Thymus (tissue), 14 donors: ENCODE measurements at places on chromosomes 4 and X. TPM values are rescaled to one million over a fixed set of nuclear protein-coding genes. Genes with fewer than 3 reads are reported as not detected.

ZDHHC15 gene
- 0.90 TPM for total RNA-seq

TMEM144 gene
- total RNA-seq = 2.5 TPM

PASD1 gene
- total RNA-seq = 0.05 TPM

FAM53A gene
- 1.0 TPM for total RNA-seq

GAGE12H gene
- not detected for total RNA-seq

PAGE2B gene
- 0.14 TPM for total RNA-seq

NSG1 gene
- 2.6 TPM for total RNA-seq

ELOVL6 gene
- 3.1 TPM for total RNA-seq

SETD7 gene
- 6.0 TPM for total RNA-seq

PHKA1 gene
- 2.1 TPM for total RNA-seq

TMPRSS11B gene
- total RNA-seq = 0.05 TPM

CXXC4 gene
- total RNA-seq = 1.2 TPM

ANOS1 gene
- 1.3 TPM for total RNA-seq

LIN54 gene
- total RNA-seq = 17.4 TPM

F8A1 gene
- total RNA-seq = 3.9 TPM

XAGE1A gene
- not detected for total RNA-seq

ZNF157 gene
- 0.57 TPM for total RNA-seq

ARMCX1 gene
- total RNA-seq = 11.0 TPM

GRCh38 chr4:170805352-170805751 lies 715.6 kb upstream of the AADAT start:
- H3K27ac ChIP-seq = no peak overlapping the region
- H3K27me3 ChIP-seq = no peaks in the 10 kb centered on the region
- no peaks in the 10 kb centered on the region for H3K4me1 ChIP-seq
- no peak for DNase-seq

- H3K27ac ChIP-seq = no peak overlapping the region
- H3K27me3 ChIP-seq = no peaks in the 10 kb centered on the region
- no peak overlapping the region for H3K4me3 ChIP-seq
- no peaks in the 10 kb centered on the region for H3K4me1 ChIP-seq
- no peak for DNase-seq
Measured at GRCh38 chr4:160142579-160142978, 1039.7 kb downstream of the RAPGEF2 start.

DNA sequence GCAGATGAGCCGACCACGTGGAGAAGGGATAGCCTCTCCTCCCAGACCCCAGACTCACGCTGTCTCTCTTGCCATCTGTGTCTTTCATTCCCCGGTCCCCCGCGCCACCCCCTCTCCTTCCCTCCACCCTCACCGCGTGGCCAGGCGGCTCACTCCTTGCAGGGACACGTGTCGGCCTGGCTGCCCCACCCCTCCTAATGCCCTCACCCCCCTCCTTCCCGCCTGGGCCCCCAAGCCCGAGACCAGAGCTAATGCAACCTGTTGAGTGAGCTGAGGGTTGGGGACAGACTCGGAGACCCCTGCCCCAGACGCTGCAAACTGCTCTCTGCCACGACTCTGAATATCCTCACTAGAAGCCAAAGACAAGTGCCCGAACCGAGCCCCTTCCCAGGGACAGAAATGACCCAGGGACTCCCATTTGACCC lies 1.8 kb downstream of the SLC38A5 start:
- no peak overlapping the region for H3K27ac ChIP-seq
- H3K27me3 ChIP-seq = no peaks in the 10 kb centered on the region
- H3K36me3 ChIP-seq = peaks cover 3% of the 10 kb centered on the region
- peaks cover 11% of the 10 kb centered on the region for H3K4me1 ChIP-seq

GRCh38 chr4:145107126-145107525 lies 9.0 kb downstream of the ABCE1 start:
- peaks cover 49% of the 10 kb centered on the region for H3K36me3 ChIP-seq
- no peaks in the 10 kb centered on the region for H3K27me3 ChIP-seq
- H3K4me1 ChIP-seq = no peaks in the 10 kb centered on the region
- DNase-seq = no peak

DNA sequence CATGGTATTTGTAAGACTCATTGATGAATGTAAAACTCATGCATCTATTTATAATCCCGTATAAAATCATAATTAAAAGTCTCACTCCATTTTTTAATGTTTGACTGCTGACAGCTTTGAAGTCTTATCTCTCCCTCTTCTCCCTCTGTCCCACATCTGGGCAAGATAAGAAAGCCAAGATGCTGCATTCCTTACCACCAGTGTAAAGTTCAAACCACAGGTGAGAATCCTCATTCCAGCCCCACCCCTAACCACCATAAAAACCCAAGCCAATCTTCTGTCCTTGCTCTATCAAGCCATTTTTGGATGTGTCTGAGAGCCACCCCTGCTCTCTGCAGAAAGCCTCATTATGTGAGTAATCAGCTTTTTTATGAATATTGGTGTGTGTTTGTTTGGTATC lies 59.3 kb upstream of the MAGED1 start:
- no peaks in the 10 kb centered on the region for H3K27me3 ChIP-seq
- H3K4me3 ChIP-seq = no peak overlapping the region
- no peak overlapping the region for H3K27ac ChIP-seq
- H3K4me1 ChIP-seq = no peaks in the 10 kb centered on the region
- no peaks in the 10 kb centered on the region for H3K36me3 ChIP-seq

DNA sequence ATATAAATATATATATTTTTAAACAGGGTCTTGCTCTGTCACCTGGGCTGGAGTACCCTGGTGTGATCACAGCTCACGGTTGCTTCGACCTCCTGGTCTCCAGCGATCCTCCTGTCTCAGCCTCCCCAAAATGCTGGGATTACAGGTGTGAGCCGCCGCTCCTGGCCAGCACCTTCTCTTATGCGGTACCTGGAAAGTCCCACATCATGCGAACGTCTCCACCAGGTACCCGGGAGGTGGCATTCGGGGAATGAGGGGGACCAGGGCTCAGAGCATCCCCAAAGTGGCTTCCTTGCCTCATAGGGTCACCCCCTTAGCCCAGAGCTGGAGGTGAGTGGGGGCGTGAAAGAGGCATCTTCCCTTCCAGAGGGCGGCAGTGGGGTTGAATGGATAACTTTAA lies 84.0 kb upstream of the PPP2R3B start:
- DNase-seq = no peak
- no peak overlapping the region for H3K4me3 ChIP-seq
- no peak overlapping the region for H3K27ac ChIP-seq
- no peaks in the 10 kb centered on the region for H3K36me3 ChIP-seq
- H3K4me1 ChIP-seq = no peaks in the 10 kb centered on the region

DNA sequence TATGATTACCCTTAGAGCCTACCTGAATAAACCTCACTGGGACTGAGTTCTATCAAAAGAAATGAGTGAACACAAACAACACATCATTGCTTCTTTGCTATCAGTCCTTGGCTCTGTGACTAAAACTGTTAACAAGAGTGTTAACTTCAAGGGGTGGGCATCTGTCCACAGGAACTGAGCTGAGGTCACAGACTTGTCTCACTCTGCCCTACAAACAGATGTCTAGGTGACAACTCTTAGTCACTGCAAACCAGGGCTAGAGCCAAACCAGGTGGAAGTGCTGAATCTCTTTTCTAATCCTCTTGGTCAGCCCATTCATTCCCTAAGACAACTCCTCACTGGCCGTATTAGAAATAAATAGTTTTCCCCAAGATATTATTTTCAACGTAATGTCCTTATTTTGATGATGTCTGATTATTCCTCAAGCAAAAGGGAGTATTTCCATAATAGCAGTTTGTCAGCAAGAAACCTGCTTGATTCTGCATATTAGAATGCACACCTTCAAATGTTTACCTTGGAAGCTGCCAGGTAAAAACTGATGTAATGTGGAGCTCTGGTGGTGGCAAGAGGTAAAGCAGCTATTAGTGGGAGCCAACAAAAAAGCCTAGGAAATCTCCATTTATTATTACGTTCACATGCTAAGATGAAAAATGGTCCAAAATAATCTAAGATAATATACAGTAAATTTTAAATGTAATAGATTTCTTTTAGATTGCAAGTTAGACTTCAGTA lies 4.0 kb downstream of the COL25A1 start:
- no peak overlapping the region for H3K4me3 ChIP-seq
- peaks cover 12% of the 10 kb centered on the region for H3K4me1 ChIP-seq

GRCh38 chrX:68838571-68838910 lies 9.7 kb downstream of the EFNB1 start:
- no peaks in the 10 kb centered on the region for H3K4me1 ChIP-seq
- no peak overlapping the region for H3K27ac ChIP-seq
- no peak overlapping the region for H3K4me3 ChIP-seq
- DNase-seq = no peak

GRCh38 chr4:56302760-56303159 lies 84.5 kb downstream of the AASDH start:
- H3K4me1 ChIP-seq = no peaks in the 10 kb centered on the region
- no peak for DNase-seq
- H3K27me3 ChIP-seq = no peaks in the 10 kb centered on the region
- no peaks in the 10 kb centered on the region for H3K36me3 ChIP-seq
- no peak overlapping the region for H3K4me3 ChIP-seq
- H3K27ac ChIP-seq = no peak overlapping the region

- H3K27me3 ChIP-seq = peaks cover 100% of the 10 kb centered on the region
- H3K4me3 ChIP-seq = no peak overlapping the region
- H3K36me3 ChIP-seq = no peaks in the 10 kb centered on the region
- H3K4me1 ChIP-seq = peaks cover 13% of the 10 kb centered on the region
- peak; percentile 22 for DNase-seq
Measured at GRCh38 chr4:112517067-112517634, 1.2 kb upstream of the NEUROG2 start.

- no peak overlapping the region for H3K27ac ChIP-seq
- DNase-seq = peak; percentile 12
- H3K36me3 ChIP-seq = peaks cover 15% of the 10 kb centered on the region
- no peak overlapping the region for H3K4me3 ChIP-seq
Measured at GRCh38 chrX:118603981-118604380, 108.4 kb downstream of the DOCK11 start.

DNA sequence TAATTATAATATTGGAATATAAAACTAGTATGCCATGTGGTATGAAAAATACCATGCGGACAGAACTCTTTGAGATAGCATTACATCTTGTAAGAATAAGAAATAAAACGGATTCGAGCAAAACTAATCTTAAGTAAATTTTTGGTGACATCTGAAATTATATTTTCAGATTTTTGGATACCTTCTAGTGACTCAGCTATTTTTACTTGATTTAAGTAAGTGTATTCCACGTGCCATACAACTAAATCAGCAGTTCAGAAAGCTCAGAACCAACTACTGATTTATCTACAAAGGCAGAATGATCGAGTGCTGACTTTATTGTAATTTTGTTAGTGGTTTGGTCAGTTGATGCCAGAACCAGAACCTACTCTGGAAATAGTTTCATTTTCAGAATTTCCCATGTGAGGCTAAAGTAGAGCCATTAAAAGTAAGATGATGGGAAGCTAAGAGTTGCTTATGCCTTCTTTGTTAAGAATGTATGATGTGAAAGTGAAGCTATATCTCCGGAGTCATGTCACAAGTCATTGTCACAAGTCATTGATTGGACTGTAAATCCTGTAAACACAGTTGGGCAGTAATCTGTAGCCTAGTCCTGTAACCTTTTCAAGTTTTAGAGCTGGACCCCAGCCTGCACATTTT lies 4.0 kb downstream of the ING2 start:
- peaks cover 4% of the 10 kb centered on the region for H3K36me3 ChIP-seq
- H3K27me3 ChIP-seq = no peaks in the 10 kb centered on the region
- H3K27ac ChIP-seq = no peak overlapping the region
- H3K4me1 ChIP-seq = no peaks in the 10 kb centered on the region
- DNase-seq = no peak

- H3K36me3 ChIP-seq = no peaks in the 10 kb centered on the region
- H3K27me3 ChIP-seq = no peaks in the 10 kb centered on the region
- H3K27ac ChIP-seq = no peak within 1 kb of the TSS
Measured at GRCh38 chrX:24360272-24360671, at the start of gene SUPT20HL1. SUPT20HL1 (plus strand) TSS chrX:24360639; CDS start chrX:24362761, 2,122 bp downstream.

DNA sequence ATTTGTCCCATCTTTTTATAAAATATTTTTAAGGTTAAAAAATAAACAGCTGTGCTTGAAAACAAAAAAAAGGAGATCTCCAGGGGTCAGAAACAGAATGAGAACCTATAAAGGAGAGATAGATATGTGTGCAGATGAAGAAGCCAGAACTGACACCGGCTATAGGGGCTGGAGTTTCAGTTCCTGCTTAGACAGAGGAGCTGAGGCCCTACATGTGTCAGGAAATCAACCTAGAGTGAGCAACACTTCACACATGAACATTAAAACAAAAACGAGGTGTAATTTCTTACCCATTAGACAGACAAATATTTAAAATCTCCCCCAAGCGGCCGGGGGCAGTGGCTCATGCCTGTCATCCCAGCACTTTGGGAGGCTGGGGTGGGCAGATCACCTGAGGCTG lies 17.8 kb upstream of the HUWE1 start:
- no peaks in the 10 kb centered on the region for H3K36me3 ChIP-seq
- H3K27me3 ChIP-seq = no peaks in the 10 kb centered on the region
- no peaks in the 10 kb centered on the region for H3K4me1 ChIP-seq
- no peak overlapping the region for H3K4me3 ChIP-seq

DNA sequence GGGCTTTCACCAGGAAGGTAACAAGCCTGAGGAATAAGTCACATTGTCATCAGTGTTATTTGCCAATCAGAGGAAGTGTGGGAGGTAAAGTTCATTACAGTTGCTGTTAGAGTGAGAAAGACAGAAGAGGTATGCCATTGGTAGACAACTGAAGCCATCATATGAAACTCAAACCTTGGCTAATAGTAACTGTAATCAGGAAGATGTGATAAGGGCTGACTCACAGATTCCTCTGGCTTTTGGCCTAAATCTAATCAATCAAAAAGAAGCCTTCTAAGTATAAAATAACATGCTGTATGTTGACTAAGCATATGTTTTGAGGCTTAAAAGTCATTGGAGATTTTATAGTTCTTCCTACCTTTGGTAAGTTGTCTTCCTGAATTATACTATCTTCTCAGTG lies 242.8 kb downstream of the PCDH7 start:
- no peaks in the 10 kb centered on the region for H3K36me3 ChIP-seq
- no peaks in the 10 kb centered on the region for H3K27me3 ChIP-seq
- H3K4me3 ChIP-seq = no peak overlapping the region
- H3K27ac ChIP-seq = no peak overlapping the region

DNA sequence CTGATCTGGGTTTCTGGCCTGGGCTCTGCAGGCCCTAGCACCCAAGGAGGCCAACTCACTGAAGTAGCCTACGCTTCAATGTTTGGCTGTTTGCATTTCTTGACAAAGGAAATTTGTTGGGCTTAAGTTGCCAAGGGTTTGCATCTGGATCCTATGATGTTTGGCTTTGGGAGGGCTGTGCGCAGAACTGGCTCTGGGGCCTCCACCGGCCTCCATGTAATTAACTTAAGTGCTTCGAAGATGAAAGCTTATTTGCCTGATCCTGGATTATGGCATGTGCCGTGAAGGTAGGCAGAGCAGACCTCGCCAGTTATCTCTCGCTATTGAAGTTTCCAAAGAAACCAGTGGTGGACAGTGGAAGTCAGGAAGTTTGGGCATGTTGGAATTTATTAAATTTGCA lies 124.3 kb upstream of the STX18 start:
- H3K27me3 ChIP-seq = no peaks in the 10 kb centered on the region
- no peak for DNase-seq
- no peak overlapping the region for H3K4me3 ChIP-seq
- no peaks in the 10 kb centered on the region for H3K4me1 ChIP-seq
- H3K27ac ChIP-seq = no peak overlapping the region

- no peak overlapping the region for H3K4me3 ChIP-seq
- H3K4me1 ChIP-seq = no peaks in the 10 kb centered on the region
- H3K36me3 ChIP-seq = no peaks in the 10 kb centered on the region
Measured at GRCh38 chr4:138910914-138911336, 104.7 kb upstream of the NOCT start.

GRCh38 chr4:118033148-118034052 lies 886 bp upstream of the NDST3 start:
- no peak for DNase-seq
- H3K4me3 ChIP-seq = peak overlapping the region; percentile 53
- no peaks in the 10 kb centered on the region for H3K27me3 ChIP-seq
- peak overlapping the region; percentile 48 for H3K27ac ChIP-seq
- peaks cover 8% of the 10 kb centered on the region for H3K4me1 ChIP-seq
- H3K36me3 ChIP-seq = no peaks in the 10 kb centered on the region
